ENCODE measurements at places on chromosomes 16 and 17.
A peak's percentile ranks its signal among the peaks of the same experiment; 100 is the strongest.

GRCh38 chr17:34318474-34318873 lies 761 bp upstream of the CCL8 start:
- DNase-seq = no peak

DNA sequence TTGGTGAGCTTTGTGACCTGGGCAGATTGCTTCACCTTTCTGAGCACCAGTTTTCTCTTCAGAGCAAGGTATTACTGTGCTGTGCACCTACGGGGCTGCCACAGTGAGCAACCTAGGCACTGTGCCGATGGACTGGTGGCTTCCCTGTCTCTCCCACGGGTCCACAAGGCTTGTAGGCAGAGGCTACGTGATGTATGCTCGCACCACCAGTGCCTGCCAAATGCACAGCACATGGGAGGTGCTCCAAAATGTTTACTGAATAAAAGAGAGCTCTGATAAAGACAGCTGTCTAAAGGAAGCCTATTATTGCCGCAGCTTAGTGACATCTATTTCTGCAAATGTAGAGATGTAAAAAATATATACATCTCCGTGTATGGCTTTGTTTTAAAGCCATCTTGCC lies 139.2 kb downstream of the CDK5R1 start:
- no peak for DNase-seq

DNA sequence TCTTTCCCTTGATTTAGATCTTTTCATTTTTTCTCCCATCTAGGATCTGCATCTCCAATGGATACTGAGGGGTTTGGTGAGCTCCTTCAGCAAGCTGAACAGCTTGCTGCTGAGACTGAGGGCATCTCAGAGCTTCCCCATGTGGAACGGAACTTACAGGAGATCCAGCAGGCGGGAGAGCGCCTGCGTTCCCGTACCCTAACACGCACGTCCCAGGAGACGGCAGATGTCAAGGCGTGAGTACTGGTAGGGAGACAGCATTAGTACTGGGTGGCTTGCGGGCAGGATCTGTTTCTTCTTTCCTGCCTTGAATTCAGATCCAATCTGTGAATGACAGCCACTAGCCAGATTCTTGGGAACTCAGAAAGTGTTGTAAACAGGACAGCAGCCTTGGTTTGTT lies 18.3 kb downstream of the NUP93 start:
- no peak for DNase-seq

DNA sequence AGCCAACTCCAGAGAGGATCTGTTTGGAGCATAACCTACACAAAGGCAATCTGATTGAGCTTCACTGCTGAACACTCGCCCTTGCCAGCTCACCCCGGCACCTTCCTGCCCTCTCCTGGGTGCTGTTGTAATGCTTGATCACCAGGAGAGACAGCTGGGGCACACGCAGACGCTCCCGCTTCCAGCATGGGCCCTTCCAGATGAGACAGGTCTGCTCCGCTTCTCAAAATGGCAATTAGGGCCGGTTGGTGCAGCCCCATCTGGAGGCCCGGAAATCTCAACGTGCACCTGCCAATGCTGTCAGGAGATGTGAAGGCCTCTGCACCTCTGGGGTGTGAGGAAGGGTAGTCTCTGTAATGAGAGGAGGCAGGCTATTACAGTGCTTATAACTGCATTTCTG lies 206.1 kb downstream of the ABCC12 start:
- DNase-seq = no peak

GRCh38 chr17:2192367-2193057 lies 111.1 kb downstream of the SMG6 start:
- DNase-seq = peak; percentile 26

DNA sequence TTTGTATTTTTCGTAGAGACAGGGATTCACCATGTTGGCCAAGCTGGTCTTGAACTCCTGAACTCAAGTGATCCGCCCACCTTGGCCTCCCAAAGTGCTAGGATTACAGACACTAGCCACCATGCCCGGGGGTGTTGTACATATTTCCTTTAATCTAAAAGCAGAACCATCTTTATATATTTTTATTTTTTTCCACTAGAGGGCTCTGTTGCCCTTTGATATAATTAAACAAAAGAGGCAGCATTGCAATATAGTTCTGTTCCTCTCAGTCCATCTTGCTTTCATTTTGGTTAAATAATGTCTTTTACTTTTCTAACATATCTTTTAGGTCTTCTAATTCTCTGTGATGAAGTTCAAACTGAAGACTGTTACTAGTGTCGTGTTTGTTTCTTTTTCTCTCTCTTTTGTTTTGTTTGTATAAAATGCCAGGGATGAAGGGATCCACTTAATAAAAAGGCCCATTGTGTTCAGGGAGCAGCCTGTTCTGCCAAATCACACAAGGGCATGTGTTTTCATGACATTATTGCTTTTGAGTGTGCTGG lies 23.4 kb downstream of the WWOX start:
- DNase-seq = no peak

- DNase-seq = no peak
Observed at GRCh38 chr17:2874189-2874686, 78.0 kb downstream of the RAP1GAP2 start.

GRCh38 chr16:48963901-48964615 lies 317.6 kb downstream of the CBLN1 start:
- no peak for DNase-seq

DNA sequence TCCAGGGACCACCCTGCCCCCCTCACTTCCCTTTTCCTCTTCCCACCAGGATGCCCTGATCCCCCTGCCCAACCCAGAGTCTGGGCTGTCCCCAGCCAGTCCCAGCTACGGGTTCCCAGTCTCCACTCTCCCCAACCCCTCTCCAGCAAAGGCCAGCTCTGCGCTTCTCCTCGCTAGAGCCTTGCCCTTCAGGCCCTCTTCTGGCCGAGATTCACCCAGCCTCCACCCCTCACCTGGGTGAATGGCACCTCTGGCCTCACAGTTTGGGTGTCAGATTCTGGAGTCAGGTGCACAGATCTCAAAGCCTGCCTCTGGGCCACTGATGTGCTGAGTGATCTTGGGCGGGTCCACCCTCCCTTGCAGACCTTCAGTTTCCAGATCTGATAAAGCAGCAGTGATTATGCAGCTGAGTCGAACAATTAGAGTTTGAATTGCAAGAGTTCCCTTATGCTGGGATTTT lies 185.6 kb upstream of the TNRC6C start:
- no peak for DNase-seq

DNA sequence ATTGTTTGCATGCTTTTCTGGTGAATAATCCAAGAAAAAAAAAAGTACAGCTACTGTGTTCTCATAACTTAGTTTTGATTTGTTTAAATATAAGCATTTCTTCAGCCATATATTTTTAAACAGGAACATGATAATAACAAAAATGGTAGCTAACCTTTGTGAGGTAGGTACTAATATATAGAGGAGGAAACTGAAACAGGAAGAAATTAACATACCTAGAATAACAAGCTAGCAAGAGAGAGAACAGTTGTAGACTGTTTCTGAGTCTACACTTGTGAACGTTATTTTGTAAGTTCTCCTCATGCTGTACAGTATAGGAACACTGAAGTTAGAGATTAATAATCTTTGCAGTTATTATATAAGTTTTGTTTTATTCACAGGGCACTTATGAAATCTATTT lies 49.3 kb downstream of the NSRP1 start:
- no peak for DNase-seq
